Motor neuron (in vitro differentiated cells): ENCODE measurements at places on chromosomes 2 and 18.

- no peak for ATAC-seq
Measured at GRCh38 chr2:46943881-46944798, 28.5 kb upstream of the MCFD2 start.

GRCh38 chr18:61080954-61081528 is 252.2 kb upstream of the CDH20 start:
- no peak for ATAC-seq

DNA sequence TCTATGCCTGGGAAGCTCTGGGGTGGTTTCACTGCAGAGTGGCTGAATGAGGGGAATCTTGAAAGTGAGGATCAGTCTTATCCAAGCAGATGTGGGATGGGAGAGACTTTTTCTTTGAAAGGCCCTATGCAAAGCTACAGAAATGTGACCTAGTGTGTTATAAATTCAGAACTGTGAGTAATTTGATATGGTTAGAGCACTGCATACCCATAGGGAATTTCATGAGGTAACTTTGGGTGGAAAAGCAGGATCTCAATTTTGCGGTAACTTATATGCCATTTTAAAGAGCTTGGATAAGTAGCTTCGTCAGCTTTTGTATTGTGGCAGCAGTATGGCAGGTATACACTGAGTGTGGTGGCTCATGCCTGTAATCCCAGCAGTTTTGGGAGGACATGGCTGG is 40.9 kb downstream of the GULP1 start:
- no peak for ATAC-seq

DNA sequence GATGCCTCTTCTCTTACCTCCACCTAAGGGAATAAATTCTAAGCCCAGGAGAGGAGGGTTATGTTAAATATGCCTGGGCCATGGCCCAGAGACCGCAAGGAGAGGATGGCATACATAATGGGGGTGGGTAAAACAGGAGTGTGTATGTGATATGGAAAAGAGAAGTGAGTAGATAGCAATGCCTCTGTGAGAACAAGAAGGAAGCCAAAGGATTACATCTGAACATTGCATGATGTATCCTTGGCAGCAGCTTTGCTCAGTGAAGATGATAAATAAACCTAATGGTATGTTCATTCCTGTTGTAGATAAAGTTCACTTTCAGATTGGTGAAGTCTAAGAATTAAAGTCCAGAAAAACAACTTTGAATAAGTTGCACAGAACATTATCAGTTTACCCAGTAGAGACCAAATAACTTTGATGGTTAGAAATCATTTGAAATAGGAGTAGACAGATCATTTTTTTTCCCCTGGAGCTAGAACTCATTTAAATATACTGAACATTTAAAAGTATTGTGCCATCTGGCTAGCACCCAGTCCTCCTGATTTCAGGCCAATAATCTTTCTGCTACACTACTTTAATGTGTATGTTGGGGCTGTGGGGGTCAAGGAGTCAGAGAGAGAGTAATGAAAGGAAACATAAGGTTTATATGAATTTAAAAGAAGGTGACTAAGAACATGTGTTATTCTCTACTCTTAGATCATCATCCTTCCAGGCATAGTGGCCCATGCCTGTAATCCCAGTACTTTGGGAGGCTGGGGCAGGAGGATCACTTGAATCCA is 231.7 kb downstream of the PARD3B start:
- ATAC-seq = peak; percentile 71

DNA sequence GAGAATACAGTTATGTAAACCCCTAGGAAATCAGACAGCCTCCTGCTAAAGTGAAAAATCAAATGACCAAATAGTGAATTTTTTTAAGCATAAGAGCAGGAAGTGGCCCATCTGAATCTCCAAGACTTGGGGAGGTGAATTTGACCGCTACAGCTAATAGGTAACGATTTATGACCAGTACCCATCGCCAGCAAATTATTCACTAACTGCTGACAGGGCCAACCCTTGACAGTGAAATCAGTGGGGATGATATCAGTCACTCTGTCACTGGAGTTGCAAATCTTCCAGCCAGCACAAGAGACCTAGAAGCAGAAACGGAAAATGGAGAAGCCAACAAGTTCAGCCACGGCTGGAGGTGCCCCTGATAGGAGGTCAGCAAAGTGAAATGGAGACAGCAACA is 164.3 kb upstream of the PIK3C3 start:
- ATAC-seq = no peak

- no peak for ATAC-seq
Measured at GRCh38 chr2:53077413-53077812, 690.2 kb upstream of the CHAC2 start.

DNA sequence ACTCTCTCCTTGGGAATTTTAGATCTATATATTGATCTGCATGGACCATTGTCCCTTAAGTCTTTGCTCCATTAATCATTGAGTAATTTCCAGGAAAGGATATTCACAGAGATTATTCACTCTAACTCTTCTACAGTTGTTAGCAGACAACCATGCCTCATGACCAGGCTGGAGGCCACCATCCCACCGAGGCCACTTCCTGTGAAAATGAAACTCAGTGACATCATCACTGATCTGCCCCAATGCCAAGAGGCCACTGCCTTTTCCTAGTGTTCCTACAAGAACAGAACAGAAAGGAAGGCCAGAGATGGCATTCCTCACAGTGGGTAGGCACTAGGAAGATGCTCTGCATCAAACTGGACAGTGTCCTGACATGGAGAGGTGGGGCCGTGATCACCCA is 161.3 kb downstream of the DTNA start:
- no peak for ATAC-seq

DNA sequence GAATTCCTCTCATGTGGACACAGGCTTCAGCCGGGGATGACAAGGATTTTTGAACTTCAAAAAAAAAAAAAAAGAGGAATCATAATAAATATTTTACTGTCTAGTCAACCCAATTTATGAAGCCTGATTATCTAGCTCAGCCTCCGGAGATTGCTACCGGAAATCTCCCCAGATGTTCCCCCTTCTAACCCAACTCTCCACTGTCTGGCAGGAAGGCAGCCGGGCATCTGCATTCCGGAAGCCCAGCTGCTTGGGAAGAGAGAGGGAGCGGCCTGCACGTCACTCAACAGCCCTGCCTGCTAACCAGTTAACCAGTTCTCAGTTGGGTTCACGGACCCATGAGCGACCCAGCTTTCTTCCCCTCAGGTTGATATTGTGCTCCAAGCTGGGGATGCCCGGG is 87.2 kb upstream of the POU3F3 start:
- ATAC-seq = no peak

GRCh38 chr2:1602278-1603010 is 141.9 kb downstream of the PXDN start:
- ATAC-seq = no peak

GRCh38 chr18:36410346-36410745 is 112.8 kb downstream of the FHOD3 start:
- no peak for ATAC-seq

DNA sequence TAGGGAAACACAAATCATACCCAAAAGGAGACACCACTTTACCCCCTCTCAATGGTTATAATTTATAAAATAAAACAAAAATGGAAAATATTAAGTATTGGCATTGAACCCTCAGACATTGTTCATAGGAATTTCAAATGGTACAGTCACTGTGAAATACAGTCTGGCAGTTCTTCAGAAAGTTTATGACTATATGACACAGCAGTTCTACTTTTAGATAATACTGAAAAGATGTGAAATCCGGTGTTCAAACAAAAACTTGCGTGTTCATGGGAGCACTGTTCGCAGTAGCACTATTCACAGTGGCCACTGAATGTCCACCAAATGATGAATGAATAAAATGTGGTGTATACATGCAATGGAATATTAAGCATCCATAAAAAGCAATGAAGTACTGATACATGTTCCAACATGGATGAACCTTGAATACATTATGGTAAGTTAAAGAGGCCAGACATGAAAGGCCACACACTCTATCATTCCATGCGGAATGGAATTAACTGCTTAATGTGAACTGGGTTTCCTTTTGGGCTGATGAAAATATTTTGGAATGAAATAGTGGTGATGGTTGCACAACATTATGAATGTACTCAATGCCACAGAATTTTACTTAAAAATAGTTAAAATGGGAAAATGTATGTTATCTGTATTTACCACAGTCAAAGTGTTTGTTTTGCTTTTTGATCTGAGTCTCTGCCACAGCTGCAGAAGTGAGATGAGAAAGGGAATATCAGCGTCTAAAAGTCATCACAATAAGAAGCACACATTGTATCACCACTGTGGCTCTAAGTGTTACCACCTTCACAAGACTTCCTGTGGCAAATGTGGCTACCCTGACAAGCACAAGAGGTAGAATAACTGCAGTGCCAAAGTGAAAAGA is 864.6 kb downstream of the SUCLG1 start:
- ATAC-seq = no peak

DNA sequence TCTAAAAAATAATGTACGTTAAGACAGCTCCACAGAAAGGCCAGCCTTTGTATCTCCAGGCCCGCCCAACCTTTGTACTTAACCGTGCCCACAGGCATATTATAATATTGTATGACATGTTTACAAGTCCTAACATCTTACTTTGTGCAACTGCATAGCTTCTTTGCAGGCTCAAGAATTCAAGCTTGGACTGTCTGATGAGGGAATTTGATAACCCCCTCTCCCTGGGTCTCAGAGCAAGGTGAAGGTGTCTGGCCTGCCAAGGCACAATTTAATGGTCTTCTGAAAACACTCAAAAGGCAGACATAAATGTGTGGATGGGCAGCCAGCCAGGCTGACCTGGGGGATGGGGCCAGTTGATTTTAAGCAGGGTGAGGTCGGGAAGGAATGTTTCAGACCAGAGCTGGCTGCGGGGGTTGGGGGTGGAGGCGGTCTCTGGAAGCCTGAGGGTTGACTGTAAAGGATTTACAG is 732.7 kb upstream of the FANCL start:
- ATAC-seq = no peak

DNA sequence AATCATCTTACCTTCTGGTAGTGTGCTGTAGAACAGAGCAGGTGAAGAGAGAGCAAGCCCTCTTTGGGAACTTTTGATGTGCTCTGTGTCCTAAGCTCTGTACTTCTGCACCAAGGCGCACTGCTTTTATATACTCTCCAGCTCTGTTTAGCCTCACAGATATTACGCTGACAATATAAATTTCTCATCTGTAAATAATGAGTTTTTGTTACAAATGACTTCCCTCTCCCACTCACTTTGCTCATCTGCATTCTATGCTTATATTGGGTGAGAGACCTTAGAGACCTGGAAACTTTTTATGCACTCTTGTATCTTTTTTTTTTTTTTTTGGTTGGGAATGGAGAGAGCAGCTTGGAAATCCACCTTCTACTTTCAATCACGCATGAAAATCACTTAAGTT is at the start of gene GCG:
Gene GCG (minus strand): TSS at position 101 of the 400 bp plus-strand sequence. CDS start 3,069 bp downstream, outside the sequence.
- ATAC-seq = no peak

DNA sequence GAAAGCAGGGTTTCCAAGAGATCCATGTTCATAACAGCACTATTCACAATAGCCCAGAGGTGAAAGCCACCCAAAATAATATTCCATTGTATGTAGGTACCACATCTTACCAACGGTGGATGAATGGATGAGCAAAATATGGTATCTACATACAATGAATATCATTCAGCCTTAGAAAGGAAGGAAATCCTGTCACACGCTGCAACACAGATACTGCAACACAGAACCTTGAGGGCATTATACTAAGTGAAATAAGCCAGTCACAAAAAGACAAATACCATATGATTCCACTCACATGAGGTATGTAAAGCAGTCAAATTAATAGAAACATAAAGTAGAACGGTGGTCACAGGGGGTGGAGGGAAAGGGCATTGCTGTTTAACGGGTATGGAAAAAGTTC is 155.7 kb downstream of the DTNB start:
- ATAC-seq = no peak

GRCh38 chr2:46776687-46777327 is 138.8 kb downstream of the MCFD2 start:
- no peak for ATAC-seq

GRCh38 chr2:19559596-19560240 is 201.3 kb upstream of the OSR1 start:
- ATAC-seq = no peak

DNA sequence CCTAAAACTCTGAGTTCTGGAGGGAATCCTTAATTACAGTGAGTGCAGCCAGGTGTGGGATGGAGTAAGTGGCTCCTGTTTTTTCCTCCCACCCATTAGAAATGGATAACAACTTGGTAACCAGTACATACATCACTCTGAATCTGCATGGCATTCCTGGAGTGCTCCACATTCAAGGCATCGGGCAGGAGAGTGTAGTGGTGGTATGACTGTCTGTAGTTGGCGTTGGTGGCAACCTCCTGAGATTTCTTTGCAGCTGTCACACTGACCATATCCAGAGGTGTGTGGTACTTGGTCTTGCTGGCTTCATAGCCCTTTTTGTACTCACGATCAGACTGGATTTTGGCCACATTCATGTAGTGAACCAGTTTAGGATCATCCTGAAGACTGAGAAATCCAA is 68.3 kb downstream of the NEB start:
- ATAC-seq = no peak

DNA sequence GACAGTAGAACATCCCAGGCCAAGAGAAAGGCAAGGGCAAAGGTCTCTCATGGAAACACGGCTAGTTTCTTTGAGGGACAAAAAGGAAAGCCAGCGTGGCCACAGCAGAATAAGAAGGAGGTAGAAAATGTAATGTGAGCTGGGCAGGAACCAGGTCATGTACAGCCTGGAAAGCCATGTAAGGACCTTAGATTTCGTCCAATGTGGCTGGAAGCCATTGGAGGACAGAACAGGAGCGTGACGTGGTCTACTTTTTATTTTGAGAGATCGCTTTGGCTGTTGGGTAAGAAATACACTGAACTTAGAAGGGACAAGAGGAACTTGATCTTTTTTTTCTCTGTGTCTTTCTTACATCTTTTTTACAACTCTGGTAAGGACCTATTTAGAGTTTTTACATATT is 57.8 kb upstream of the ANKRD44 start:
- ATAC-seq = no peak

- ATAC-seq = no peak
Measured at GRCh38 chr2:231676243-231676642, 32.1 kb upstream of the PTMA start.

DNA sequence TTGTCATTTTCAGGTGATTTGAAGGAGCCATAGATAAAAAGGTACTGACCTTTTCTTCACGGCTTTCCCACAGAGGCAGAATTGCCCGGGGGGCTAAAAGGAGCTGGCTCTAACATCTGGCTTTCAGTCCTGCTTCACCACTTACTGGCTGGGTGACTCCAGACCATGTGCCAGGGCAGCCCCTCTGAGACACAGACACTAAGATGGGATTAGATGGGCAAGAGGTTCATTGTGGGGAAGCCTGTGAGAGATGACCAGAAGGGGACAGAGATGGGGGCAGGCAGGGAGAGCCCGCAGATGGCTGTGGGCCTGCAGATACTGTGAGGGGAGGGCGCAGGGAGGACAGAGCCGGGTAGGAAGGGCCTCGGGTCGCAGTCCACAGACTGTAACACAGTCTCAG is 74.7 kb upstream of the TTC39C start:
- ATAC-seq = no peak
